Upper lobe of right lung (tissue), 1 donor: ENCODE measurements at places on chromosomes 11 and 22.
A peak's percentile ranks its signal among the peaks of the same experiment; 100 is the strongest.

DNA sequence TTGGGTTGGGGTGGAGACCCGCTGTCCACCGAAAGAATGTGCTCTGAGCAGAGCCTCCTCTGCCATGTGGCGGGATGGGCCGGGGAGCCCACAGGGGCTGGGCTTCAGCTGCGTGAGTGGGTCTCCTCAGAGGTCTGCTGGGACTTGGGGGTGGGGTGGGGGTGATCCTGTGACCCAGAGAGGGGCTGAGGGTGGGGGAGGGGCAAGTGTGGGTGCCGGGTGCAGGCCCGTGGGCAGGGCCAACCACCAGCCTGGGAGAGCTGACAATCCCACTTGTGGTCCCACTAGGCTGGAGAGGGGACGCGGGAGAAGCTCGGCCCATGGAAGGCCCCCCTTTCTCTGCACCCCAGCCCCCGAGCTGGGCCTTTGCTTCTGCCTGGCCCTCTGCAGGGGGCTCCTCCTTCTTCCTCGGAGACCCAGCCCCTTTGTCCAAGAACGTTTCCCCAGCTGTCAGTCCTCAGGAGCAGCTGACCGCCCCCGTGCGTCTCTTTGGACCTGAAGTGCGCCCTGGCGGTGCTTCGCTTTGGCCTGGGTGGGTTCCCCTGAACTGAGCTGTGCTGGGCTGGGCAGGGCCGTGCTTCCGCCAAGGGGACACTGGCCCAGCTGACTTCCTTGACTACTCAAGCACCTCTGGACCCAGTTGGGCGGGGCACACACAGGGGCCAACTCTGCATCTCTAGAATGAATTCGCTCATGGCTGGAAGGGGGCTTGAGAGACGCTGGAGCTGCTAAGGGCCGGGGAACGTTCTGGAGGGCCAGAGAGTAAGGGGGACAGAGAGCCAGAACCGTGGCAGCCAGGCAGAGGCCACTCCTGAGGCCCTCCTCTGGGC, 30.2 kb downstream of the OSBPL5 start:
- H3K4me1 ChIP-seq = no peaks in the 10 kb centered on the region
- H3K36me3 ChIP-seq = no peaks in the 10 kb centered on the region
- no peak overlapping the region for H3K4me3 ChIP-seq
- DNase-seq = peak; percentile 62
- H3K27ac ChIP-seq = no peak overlapping the region
- no peaks in the 10 kb centered on the region for H3K27me3 ChIP-seq

- no peaks in the 10 kb centered on the region for H3K4me1 ChIP-seq
- H3K36me3 ChIP-seq = no peaks in the 10 kb centered on the region
- no peak for DNase-seq
- no peaks in the 10 kb centered on the region for H3K27me3 ChIP-seq
- H3K4me3 ChIP-seq = no peak overlapping the region
Measured at GRCh38 chr22:33467620-33468095, 409.5 kb upstream of the SYN3 start.

GRCh38 chr11:134066943-134067885, 1.7 kb upstream of the JAM3 start:
- H3K27ac ChIP-seq = no peak overlapping the region
- no peak for DNase-seq
- no peak overlapping the region for H3K4me3 ChIP-seq
- no peaks in the 10 kb centered on the region for H3K4me1 ChIP-seq
- no peaks in the 10 kb centered on the region for H3K36me3 ChIP-seq
- peaks cover 12% of the 10 kb centered on the region for H3K27me3 ChIP-seq

- H3K4me3 ChIP-seq = no peak overlapping the region
- no peaks in the 10 kb centered on the region for H3K4me1 ChIP-seq
- no peaks in the 10 kb centered on the region for H3K36me3 ChIP-seq
- no peak overlapping the region for H3K27ac ChIP-seq
- DNase-seq = no peak
- peaks cover 74% of the 10 kb centered on the region for H3K27me3 ChIP-seq
Measured at GRCh38 chr11:69818231-69818602, 999 bp downstream of the FGF3 start.

DNA sequence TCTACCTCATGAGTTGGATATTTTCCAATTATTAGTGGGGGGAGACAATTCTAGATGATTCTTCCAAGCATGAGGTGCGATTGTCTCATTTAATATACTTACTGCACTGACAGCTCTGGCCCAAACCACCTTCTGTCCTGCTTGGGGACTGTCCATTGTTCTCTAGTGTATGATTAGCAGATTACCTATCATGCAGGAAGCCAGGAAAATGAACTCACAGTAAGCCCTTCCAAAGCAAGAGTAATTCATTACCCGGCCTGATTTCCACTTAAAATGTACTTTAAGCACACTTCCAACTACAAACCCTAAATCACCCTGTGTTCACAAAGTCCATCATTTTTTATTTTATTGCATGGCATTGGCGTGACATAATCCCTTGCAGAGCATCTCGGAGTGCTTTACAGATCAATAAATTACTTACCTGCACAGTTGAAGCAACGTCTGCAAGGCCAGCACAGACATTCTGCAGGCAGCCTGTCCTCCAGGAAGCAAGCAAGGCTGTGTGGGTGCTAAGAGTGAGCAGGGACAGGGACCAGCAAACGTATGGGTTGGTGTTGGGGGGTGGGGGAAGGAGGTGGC, 838.2 kb downstream of the NTM start:
- H3K4me3 ChIP-seq = no peak overlapping the region
- no peaks in the 10 kb centered on the region for H3K4me1 ChIP-seq
- no peak for DNase-seq
- no peaks in the 10 kb centered on the region for H3K36me3 ChIP-seq

GRCh38 chr11:33059331-33060007, 20.1 kb downstream of the TCP11L1 start:
- H3K4me3 ChIP-seq = no peak overlapping the region
- no peak for DNase-seq
- H3K4me1 ChIP-seq = no peaks in the 10 kb centered on the region
- H3K27me3 ChIP-seq = no peaks in the 10 kb centered on the region
- peaks cover 65% of the 10 kb centered on the region for H3K36me3 ChIP-seq

DNA sequence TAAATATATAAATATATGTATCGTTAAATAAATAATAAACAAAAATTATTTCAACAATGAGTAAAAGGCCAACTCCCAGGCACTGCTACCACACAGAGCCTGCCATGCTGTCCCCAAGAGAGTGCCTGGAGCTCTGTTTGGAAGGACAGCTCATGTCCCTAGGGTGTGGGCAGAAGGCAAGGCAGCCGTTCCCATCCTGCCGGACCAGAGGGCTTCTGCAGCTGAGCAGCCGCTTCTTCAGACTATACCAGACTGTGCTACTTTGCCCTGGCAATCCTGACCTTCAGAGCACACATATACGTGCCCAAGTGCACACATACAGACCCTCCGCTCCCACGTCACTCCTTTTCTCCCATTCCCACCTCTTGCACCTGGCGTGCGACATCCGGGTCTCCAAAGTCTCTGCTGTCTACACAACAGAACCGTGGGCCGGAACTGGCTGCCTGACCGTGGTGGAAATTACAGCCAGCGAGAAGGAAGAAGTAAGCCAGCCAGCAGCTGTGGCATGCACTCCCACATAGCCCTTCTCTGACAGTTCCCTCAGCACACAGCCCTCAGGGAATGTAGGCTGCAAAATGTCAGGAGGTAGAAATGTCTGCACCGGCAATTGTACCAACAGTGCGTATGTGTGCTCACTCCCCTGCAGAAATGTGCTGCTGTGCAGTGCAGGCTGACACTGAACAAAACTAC, 24.0 kb downstream of the PAX6 start:
- no peak overlapping the region for H3K4me3 ChIP-seq
- H3K27me3 ChIP-seq = peaks cover 4% of the 10 kb centered on the region
- no peak for DNase-seq
- H3K4me1 ChIP-seq = no peaks in the 10 kb centered on the region

DNA sequence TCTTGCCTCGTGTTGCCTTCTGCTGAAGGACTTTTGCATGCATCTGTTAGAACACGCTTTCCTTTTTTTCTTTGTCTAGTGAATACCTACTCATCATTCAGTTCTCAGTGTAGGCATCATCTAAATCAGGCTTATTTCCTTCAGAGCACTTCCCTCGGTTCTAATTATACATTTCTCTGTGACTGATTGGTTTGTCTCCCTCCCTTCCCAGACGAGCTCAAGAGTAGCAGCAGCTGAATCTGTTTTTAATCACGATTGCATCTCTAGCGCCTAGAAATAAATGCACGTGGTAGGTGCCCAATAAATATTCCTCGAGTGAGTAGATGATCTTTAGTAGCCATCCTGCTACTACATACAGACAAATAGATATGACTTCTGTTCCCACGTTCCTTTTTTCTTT, 6.3 kb downstream of the CEP164 start:
- H3K27me3 ChIP-seq = no peaks in the 10 kb centered on the region
- DNase-seq = no peak
- peaks cover 13% of the 10 kb centered on the region for H3K36me3 ChIP-seq
- no peak overlapping the region for H3K27ac ChIP-seq
- H3K4me3 ChIP-seq = no peak overlapping the region
- H3K4me1 ChIP-seq = peaks cover 3% of the 10 kb centered on the region

DNA sequence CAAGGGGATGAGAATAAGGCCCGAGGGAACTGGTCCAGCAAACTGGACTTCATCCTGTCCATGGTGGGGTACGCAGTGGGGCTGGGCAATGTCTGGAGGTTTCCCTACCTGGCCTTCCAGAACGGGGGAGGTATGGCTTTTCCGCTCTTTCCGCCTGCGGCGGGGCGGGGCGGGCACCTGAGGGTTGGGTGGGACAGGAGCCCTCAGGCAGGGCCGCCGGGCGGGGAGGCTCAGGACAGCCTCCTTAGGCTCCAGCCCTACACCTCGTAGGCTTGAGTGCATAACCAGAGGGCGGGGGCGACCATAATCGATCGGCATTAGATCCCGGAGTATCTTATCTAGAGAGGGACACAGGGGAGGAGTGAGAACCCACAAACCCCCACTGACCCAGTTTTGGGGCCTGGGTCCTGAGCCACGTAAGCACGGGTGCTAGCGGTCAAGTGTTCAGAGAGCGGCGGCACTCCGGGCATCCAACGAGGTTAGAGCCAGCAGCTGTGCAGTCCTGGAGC, 4.9 kb downstream of the SLC6A5 start:
- DNase-seq = no peak
- H3K4me3 ChIP-seq = no peak overlapping the region
- peaks cover 98% of the 10 kb centered on the region for H3K27me3 ChIP-seq
- no peaks in the 10 kb centered on the region for H3K4me1 ChIP-seq
- no peaks in the 10 kb centered on the region for H3K36me3 ChIP-seq

DNA sequence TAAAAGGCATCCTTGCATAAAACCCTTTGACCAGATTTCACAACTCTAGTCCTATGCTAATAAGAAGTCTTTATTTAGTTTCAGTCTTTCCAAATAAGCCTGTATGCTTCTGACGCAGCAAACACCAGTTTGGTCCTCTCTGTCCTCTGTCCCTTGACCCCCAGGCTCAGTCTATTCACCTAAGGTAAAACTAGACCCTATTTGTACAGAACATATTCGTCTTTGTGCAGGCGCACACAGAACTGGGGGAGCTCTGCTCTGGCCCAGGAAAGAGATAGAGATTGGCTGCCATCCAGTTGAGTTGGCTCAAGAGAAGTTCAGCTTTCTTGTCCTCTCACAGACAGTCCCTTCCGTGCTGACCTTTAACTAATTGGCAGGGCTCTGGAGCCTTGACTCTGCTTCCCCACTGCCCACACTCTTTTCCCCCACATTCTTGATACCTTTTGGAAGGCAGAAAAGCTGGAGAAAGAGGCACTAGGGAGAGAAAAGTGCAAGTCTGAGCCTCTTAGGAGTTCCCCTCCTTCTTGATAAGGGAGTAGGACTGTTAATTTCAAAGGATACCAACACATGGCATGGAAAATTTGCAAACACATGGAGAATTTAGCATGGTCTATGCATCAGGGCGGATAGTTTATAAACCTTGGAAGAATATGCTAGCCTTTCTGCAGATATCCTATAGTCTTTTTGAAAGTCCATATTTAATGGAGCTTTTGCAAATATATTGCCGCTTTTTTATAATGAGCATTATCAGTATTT, 21.2 kb upstream of the PSMA1 start:
- peaks cover 31% of the 10 kb centered on the region for H3K4me1 ChIP-seq
- H3K36me3 ChIP-seq = no peaks in the 10 kb centered on the region
- no peak overlapping the region for H3K4me3 ChIP-seq
- no peak for DNase-seq
- no peaks in the 10 kb centered on the region for H3K27me3 ChIP-seq
- peak overlapping the region; percentile 75 for H3K27ac ChIP-seq

- H3K4me1 ChIP-seq = peaks cover 9% of the 10 kb centered on the region
- H3K27ac ChIP-seq = no peak overlapping the region
- no peaks in the 10 kb centered on the region for H3K36me3 ChIP-seq
- DNase-seq = no peak
Measured at GRCh38 chr22:17407643-17408042, 38.4 kb downstream of the CECR2 start.

GRCh38 chr22:19051381-19052072, 70.7 kb downstream of the DGCR2 start:
- no peaks in the 10 kb centered on the region for H3K27me3 ChIP-seq
- no peak overlapping the region for H3K4me3 ChIP-seq
- no peaks in the 10 kb centered on the region for H3K4me1 ChIP-seq
- no peak overlapping the region for H3K27ac ChIP-seq

GRCh38 chr22:17397756-17398547, 28.7 kb downstream of the CECR2 start:
- no peak for DNase-seq
- H3K36me3 ChIP-seq = no peaks in the 10 kb centered on the region
- H3K27ac ChIP-seq = no peak overlapping the region
- H3K4me1 ChIP-seq = peaks cover 4% of the 10 kb centered on the region
- H3K4me3 ChIP-seq = no peak overlapping the region
- no peaks in the 10 kb centered on the region for H3K27me3 ChIP-seq

DNA sequence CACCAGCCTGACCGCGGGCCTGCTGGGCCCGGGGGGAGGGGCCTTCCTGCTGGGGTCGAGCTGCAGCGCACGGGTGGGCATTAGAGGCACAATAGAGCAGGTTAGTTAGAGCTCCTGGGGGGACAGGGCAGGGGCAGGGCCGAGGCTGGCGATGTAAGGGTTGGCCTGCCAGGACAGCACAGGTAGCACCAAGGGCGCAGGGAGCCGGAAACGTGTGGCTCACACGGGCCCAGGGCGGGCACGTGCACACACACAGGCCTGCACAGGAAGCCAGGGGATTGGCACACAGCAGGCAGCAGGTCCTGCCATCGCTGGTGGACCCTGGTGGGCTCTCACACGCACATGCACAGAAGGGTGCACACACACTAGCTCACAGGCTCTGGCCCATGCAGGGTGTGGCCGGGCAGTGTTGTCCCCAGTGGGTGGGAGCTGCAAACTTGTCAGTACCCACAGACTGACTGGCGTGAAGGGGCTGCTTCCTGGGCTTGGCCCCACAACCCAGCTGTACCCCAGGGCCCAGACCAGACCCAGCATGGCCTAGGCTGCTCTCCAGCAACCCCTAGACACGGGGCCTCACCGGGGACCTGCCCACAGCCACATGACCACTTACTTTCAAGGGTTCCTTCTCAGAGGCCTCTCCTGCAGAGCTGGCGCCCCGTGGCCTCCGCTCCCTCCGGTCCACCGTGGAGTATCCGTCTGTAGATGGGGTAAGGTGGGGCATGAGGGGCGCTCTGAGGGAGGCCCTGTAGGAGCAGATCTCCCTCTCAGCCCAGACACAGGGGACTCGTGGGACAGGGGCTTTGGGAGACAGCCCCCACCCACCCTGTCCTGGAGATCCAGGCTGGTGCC, 29.9 kb upstream of the TXNRD2 start:
- no peaks in the 10 kb centered on the region for H3K27me3 ChIP-seq
- H3K36me3 ChIP-seq = peaks cover 41% of the 10 kb centered on the region
- H3K4me3 ChIP-seq = no peak overlapping the region
- peak; percentile 79 for DNase-seq

GRCh38 chr22:29394931-29395581, 6.7 kb upstream of the AP1B1 start:
- no peaks in the 10 kb centered on the region for H3K4me1 ChIP-seq
- no peak overlapping the region for H3K4me3 ChIP-seq
- no peaks in the 10 kb centered on the region for H3K27me3 ChIP-seq
- H3K36me3 ChIP-seq = no peaks in the 10 kb centered on the region
- DNase-seq = peak; percentile 72
